ENCODE measurements at places on chromosomes 7 and 10.

GRCh38 chr7:117630501-117630900, 150.7 kb downstream of the CFTR start:
- no peak for DNase-seq

GRCh38 chr10:20157314-20157713, 341.1 kb downstream of the PLXDC2 start:
- no peak for DNase-seq

DNA sequence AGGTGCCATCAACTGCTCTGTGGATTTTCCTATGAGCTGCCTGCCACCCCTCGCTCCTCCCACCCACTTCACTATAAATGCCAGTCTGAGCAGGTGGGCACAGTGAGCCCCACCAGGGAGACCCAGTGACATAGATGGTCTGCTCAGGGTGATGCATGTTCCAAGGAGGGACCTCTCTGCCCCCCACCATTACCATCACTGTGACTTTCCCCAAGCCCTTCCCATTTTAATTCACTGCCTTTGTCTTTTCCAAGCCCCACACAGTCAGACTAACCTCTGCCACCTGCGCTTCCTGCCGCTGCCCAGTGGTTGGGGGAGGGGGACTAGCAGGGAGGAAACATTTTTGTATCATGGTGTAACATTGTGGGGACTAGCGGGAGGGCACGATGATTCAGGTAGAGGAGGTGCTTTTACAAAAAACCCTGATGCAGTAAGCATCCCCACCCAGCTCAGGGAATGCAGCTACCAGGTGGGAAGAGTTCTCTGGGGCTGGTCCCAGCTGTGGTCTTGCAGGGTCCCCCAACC, 24.6 kb downstream of the PRSS2 start:
- DNase-seq: no peak

DNA sequence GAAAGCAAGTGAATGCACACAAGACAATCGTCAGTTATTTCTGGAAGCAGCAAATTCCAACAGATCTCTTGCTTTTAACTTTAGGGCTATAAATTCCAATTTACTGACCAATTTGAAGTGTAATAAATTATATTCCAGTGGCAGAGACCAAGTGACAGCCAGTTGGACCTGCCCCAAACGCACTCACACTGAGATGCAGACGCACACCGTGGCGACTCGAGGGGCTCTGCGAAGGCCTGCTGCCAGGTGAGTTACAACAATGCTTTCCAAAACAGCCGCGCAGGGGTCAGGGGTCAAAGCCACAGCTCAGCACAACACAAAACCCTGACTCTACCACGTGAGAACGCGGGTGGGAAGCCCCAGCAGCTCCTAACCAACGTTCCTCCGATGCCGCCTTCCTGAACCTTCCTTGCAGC, 97.4 kb downstream of the ZRANB1 start:
- no peak for DNase-seq

DNA sequence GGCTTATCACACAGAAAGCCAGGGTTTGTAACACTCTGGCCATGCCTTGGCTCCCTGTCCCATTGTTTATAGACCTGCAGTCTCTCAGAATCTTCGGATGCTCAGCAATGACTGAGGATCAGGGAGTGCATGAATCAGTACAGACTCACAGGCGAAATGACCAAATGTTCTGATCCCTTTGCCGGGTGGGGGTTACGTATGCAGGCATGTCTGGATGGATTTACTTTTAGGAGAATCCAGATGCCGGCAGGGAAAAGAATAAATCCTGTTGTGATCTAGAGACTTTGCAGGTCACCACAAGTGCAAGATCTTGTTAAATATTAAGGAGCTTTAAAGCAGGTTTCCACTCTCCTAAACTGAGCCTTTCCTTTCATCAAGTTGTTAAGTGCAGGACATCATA, 149.5 kb downstream of the SFMBT2 start:
- DNase-seq: peak; percentile 34

GRCh38 chr7:156095908-156096539, 283.8 kb upstream of the SHH start:
- DNase-seq: no peak

GRCh38 chr10:30820261-30820991, 190.9 kb upstream of the LYZL2 start:
- peak; percentile 73 for DNase-seq

GRCh38 chr7:97145068-97145467, 27.6 kb downstream of the SDHAF3 start:
- peak; percentile 7 for DNase-seq

DNA sequence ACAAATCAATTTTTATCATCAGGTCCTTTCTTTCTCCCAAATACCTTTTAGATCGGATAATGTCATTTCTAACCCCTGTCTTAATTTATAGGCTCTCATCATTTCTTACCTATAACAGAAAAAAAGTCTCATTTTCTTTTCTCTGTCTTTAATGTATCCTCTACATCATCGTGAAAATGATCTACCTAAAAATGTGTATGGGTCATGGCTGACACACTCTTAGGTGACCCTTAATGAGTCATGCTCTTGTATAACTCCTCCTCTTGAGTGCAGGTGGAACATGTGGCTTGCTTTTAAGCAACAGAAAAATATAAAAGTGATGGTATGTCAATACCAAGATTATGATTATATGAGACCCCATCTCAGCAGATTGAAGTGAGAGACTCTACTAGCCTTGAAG, 139.4 kb downstream of the SEMA3C start:
- no peak for DNase-seq

DNA sequence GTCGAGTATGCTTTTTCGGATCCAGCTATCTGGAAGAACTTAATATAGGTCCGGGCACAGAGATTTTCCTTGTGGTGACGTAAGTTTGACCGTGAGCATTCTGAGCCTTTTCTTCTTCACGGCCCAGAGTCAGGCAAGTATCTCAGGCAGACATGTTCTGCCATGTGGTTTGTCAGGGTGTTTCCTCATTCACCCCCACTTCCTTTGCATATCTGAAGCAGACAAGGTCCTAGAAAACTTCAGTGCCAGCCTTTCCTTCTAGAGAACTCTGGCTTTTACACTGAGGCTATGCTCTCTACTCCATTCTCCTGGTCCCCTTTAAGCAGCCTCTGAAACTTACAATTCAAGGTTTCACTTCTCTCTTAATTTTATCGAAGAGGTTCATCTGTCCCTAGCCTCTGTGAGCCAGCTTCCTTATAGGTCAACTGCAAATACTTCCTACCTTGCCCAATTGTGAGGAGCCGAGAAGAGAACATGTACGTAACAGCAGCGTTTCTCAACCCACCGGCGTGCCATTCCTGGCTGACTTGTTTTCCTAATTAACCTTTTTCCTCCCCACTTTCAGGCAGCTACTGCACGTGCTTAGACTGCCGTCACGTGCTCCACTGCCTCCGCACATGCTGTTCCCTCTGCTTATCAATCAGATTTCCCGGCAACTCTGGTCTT, 47.3 kb downstream of the CDCA7L start:
- DNase-seq: no peak
